ENCODE measurements at places on chromosomes 7 and 10.

- no peak for DNase-seq
These were observed 311.7 kb downstream of the GATA3 start for GRCh38 chr10:8365935-8366911.

- no peak for DNase-seq
These were observed 93.2 kb downstream of the TWIST1 start for GRCh38 chr7:19024261-19024660.

DNA sequence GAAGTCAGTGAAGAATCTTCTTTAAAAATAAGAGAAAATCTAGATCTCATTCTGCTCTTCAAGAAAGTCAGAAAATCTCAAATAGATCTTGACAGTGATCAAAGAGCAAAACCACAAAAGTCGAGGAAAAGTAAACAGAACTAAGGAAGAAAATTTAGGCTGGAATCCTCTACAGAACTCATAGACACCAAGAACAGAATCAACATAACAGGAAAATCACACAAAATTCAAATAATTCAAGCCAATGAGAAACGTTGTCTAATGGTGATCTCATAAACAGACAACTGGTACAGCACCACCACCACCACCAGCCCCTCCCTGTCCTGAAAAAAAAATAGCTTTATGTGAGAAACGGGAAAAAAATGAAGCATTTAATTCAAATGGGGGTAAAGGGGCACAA is 6.9 kb downstream of the ITGB1 start:
- DNase-seq = no peak

GRCh38 chr10:72658696-72659400 is 33.0 kb upstream of the MICU1 start:
- DNase-seq = no peak

- DNase-seq = no peak
These were observed 318.3 kb upstream of the ZMIZ1 start for GRCh38 chr10:78750418-78750817.

DNA sequence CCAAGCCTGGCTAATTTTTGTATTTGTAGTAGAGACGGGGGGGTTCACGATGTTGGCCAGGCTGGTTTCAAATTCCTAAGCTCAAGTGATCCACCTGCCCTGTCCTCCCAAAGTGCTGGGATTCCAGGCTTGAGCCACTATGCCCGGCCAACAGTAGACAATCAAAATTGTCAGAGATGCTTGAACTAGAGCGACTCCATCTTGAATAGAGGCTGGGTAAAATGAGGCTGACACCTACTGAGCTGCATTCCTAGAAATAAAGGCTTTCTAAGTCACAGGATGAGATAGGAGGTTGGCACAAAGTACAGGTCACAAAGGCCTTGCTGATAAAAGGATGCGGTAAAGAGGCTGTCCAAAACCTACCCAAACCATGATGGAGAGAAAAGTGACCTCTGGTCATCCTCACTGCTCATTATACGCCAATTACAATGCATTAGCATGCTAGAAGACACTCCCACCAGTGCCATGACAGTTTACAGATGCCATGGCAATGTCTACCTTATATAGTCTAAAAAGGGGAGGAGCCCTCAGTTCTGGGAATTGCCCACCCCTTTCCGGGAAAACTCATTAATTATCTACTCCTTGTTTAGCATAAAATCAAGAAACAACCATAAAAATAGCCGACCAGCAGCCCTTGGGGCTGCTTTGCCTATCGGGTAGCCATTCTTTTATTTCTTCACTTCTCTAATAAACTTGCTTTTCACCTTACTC is 134.5 kb downstream of the BAMBI start:
- no peak for DNase-seq

- peak; percentile 46 for DNase-seq
These were observed 210.8 kb upstream of the CSTF2T start for GRCh38 chr10:51910189-51910588.

- DNase-seq = no peak
These were observed 132.9 kb downstream of the BAMBI start for GRCh38 chr10:28810057-28810870.

GRCh38 chr7:115271332-115272235 is 349.7 kb downstream of the MDFIC start:
- DNase-seq = no peak

DNA sequence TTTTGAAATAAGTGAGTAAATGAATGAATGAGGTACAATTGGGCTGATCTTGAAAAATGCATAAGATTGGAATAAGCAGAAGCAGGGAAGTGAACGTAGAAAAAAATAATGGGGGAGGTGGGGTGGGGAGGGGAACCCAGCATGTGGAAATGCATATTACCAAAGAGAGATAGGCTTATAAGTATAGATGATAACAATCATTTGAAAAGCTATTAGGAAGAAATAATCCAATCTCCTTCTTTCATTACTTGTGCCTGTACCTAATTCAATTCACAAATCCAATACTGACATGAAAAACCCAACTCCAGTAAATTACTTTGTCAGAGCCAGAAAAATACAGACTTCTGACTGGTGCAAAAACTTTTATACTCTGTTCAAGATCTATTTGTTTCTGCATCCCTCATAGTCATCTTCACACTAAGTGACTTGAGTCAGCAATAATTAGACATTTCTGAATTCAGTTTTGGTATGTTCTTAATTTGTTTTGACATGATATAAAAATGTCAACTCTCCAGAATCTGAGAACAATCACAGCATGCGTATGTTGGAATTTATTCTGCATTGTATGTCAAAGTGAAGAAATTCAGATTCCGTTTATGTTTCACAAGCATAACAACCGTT is 99.2 kb downstream of the IQUB start:
- no peak for DNase-seq

GRCh38 chr7:115085421-115085820 is 163.5 kb downstream of the MDFIC start:
- no peak for DNase-seq

GRCh38 chr7:153920126-153920525 is 132.1 kb upstream of the DPP6 start:
- DNase-seq = no peak

GRCh38 chr7:152395112-152395511 is 40.7 kb downstream of the KMT2C start:
- no peak for DNase-seq

- DNase-seq = peak; percentile 8
These were observed 129.6 kb downstream of the NPSR1 start for GRCh38 chr7:34787586-34787985.

- no peak for DNase-seq
These were observed 184.9 kb downstream of the PTEN start for GRCh38 chr10:88048312-88048711.

GRCh38 chr7:141103847-141104429 is 30.1 kb downstream of the TMEM178B start:
- DNase-seq = no peak

DNA sequence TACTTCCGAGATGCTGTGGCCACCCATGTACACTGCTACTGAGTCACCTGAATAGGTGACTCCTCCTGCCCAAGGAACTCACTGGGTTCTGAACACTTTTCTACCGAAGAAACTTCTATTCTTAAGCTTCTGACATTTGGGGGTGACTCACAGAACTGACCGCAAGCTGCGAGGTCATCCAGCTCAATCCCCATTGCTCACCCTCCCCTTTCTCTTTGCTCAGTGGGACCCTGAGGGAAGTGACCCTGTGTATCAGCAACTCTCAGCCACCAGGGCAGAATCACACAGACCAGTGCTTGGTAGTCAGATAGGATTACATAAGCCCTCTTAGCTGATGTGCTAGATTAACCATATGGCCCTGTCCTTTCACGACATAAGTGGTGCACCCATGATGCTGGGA is 46.3 kb downstream of the INSYN2A start:
- peak; percentile 77 for DNase-seq

DNA sequence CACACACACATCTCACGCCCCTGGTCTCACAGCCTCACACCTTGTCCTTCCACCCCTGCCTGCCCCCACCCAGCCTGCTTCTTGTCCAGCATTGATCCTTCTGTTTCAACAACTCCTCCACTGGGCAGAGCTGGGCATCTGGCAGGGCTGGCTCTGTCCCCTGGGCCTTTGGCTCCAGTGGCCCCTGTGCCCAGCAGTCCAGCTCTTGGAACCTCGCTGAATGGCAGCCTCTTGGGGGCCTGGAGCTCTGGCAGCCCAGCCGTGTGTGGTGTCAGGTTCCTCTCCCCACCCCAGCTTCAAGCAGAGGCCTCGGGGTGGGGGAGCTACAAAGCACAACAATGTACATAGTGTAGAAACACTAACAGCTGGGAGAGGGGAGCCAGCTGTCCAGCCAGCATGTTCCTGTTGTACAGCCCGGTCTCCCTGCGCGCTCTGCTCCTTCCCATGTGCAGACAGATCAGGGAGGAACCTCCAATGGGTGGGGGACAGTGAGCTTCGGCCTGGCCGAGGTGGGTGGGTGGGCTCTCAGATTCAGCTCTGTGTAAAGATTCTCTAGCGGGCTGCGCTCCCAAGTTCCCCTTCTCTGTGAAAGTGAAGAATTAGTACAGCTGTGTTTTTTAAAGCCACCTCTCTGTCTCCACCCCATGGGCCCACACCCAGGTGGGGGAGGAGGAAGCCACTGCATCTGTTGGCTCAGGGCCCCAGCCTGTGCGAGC is 19.4 kb downstream of the ZMIZ2 start:
- DNase-seq = peak; percentile 85

DNA sequence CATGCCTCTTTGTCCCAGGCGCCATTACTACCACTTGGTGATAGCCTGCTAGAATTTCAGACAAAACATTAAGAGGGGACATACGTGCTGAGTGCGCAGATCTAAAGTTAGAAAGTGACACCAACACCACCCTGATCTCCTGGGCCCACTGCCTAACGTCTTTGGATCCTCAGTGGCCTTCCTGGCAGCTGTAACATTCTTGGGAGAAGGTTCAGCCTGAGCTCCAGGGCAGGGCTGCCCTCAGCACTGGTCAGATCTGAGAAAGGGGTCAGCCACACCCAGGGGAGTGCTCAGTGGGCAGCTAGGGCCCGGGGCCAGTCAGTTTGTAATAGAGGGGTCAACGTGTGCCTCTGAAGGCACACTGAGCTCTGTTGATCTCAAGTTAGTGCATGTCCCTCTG is 48.4 kb downstream of the ZCCHC24 start:
- DNase-seq = no peak

DNA sequence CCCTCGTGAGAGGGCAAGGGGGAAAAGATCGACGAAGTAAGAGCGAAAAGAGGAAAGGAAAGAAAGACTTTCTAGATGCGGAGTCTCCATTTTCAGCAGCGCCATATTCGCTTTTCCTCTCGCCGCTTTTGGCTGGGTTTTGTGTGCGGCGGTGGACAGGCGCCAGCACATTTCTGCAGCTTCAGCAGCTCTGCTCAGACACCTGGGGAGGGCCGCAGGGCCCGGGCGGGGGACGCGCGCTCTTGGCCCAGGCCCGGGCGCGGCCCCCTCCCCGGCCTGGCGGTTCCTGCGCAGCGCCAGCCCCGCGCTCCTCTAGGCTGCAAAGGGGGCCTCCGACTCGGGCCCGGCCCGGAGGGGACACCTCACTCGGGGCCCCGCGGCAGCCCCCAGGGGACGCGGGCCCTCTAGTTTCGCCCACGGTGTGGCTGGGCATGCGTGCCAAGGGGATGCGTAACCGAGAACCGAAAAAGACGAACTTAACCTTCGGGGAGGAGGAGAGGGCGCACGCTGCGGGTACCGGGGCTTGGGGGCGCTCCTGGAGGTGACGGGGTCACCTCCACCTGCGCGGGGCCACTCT is 34.5 kb upstream of the EBLN1 start:
- DNase-seq = no peak

GRCh38 chr10:23417254-23417653 is 21.6 kb upstream of the OTUD1 start:
- DNase-seq = no peak

- no peak for DNase-seq
These were observed 485.5 kb downstream of the LRMDA start for GRCh38 chr10:75916906-75917305.

DNA sequence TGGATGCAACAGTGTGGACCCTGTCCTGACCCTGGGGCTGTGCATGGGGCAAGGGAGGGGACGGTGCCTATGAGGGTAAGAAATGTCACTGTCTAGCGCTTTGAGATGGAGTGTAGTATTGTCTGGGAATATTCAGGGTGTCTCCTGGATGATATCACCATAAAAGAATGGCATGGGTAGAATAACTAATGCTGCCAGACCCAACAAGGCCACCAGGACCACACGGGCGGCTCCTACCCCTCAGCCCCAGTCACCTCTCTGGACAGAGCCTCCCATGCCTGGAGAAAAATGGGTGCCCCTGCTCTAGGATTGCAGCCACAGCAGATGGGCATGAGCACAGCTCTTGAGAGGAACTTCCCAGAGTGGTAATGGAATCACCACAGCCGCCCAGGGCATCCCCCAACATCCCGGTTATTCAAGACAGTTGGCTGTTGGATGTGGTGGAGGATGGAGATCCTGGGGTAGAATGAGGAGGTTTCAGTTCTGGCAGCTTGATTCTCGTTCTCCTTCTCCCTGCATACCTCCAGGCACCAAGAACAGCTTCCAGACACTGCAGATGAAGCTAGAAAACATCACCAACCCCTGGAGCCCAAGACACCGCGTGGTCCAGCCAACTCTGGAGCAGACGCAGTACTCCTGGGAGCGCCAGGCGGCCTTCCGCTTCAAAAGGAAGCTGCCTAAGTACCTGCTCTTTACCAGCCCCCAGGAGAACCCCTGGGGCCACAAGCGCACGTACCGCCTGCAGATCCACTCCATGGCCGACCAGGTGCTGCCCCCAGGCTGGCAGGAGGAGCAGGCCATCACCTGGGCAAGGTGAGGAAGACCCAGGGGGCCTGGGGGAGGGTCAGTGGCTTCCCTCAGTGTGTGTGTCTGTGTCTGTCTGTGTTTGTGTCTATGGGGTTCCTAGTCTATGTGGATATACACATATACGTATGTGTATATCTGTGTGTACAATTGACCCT is 6.2 kb downstream of the AOC1 start:
- DNase-seq = no peak

DNA sequence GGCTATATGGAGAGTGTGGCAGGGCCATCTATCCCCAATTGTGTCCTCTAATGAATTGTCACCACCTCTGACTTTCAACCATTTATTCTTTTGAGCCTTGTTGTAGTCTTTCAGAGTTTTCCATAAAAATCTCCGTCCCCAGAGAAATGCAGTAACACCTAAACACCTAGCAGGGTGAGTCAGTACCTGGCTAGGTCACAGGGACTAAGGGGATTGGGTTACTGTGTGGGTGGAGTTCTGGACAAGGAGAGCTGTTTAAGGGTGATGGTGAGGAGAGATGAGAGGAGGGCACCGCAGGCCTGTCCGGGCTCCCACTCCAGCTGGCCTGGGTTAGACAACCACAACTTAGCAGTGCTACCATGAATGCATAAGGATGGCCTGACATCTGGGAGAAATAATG is 186.2 kb upstream of the LYZL1 start:
- DNase-seq = no peak

DNA sequence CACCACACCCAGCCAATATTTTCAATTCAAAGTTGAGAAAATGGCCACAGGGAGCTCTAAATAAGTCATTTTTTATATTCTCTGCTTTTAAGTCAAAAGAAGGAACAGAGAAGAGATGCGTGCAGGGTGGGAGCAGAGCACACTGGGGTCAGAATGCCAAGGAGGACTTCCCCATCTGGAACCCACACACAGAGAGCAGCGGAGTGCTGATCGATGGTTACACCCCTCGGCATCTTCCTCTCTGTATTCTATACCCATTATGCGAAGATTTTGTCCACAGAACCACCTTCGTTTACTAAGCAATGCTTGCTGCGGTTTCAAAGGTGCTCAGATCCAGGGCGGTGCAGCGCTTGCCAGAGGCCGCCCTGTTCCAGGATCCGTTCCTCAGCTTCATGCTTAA is 91.3 kb upstream of the RHEB start:
- no peak for DNase-seq

All from NCI-H524 (cell line).